ENCODE measurements at places on chromosomes 6 and 20.
A peak's percentile ranks its signal among the peaks of the same experiment; 100 is the strongest.

DNA sequence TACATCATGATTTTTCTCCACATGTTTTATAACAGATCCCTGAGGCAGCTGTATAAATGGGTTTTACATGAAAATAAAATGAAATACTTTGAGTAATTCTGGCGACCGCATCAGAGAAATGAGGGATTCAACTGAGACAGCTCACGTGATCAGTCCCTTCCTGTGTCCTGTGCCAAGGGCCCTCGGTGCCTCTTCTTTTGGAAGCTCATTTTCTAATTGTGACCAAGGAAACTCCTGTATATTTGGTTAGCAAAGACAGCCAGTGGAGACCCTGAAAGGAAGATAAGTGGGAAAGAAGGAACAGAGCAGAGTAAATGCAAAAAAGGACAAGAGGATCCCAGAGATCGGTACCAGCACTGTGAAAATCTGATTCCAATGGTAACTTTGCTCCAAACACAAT is 129.9 kb downstream of the FYN start:
- DNase-seq: no peak

DNA sequence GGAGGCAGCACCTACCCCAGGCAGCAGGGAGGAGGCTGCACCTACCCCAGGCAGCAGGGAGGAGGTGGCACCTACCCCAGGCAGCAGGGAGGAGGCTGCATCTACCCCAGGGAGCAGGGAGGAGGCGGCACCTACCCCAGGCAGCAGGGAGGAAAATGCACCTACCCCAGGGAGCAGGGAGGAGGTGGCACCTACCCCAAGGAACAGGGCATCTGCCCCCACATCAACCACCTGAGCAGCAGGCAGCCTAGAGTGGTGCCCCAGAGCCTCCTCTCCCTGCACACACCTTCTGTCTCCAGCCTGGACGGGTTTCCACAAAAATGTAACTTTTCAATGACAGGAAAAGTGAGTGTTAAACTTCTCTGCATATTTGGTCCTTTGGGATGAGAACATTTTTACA is 10.2 kb downstream of the KCNQ2 start:
- no peak for DNase-seq

- no peak for DNase-seq
These were observed 53.4 kb upstream of the UTRN start for GRCh38 chr6:144231721-144232120.

DNA sequence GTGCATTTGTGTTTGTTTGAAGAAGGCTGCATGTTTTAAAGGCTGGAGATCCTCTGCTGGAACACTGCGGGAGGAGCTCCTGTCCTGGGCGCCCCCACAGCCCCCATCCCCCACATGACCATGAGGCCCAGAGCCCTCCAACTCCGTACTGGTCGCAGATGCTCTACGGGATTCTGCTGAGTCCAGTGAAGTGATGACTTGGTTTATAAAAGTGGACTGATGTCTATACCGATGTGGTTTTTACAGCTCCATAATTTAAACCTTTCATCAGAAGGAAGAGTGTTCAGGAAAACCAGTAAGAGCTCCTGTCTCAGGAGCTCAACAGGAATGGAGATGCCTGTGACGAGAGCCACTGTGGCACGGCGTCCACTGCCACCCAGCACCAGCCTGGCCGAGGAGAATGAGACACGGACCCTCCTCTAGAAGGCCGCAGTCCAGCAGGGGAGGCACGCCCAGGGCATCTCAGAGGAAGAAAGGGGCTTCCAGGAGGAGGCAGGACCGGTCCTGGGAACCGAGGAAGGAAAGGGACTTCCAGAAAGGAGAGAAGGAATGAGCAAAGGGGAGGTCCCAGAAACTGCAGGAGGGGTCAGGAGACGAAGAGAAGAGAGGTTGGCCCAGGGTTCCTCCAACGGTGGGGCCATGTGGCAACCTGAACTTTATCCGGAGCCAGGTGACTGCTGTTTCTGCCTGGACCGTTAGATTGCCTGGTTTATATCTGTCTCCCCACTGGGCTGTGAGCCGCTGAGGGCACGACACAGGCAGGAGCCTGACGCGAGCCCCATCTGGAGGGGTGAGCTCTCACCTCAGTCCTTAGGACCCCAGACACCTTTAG is 26.9 kb downstream of the BFSP1 start:
- DNase-seq: no peak

DNA sequence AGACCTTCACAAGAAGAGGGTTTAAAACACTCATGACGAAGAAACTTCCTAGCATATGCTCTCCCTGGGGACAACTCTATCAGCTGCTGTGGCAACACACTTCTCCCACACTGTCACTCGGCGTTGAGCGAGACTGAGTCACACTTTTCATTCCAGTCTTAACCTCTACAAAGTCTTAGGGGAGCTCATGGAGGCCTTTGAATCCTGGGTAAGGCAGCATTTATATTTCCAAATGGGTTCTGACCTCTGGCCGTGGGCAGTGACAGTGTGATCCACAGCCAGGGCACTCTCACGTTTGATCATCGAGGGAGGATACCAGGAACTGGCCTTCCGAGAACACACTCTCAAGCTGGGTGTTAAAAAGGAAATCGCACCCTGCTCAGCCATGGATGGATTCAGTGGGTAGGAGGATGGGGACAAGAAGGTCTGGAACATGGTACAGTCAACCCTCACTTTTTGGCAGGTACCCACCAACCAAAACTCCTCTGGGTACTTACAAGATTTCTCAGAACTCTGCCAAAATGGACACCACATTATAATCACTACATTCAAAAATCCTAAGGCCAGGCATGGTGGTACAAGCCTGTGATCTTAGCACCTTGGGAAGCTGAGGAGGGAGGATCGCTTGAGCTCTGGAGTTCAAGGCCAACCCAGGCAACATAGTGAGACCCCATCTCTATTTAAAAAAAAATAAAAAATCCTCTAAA is 19.6 kb downstream of the RRBP1 start:
- DNase-seq: peak; percentile 41

DNA sequence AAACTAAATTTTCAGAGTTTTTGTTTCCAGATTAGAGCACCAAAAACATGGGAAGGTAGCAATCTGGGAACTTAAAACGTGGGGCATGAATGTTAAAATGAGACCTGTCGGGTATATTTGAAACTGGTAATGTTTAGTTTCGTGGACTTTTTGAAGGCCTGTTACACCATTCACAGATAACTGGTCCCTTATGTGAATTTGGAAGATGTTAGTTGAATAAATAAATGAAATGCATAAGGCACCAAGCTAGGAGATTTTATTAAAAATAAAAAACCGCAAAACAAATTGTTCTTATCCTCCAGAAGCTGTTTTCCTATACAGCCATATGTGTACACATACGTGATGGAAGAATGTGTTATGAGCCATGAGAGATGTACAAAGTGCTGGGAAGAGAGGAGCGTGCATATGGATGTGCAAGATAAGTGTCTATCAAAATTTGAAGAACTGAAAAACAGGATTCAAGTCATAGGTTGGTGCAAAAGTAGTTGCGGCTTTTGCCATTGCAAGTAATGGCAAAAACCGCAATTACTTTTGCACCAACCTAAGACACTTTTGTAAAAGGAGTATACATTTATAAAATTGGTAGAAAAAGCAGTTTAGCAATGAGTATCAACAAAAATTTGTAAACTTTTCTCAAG is 700 bp upstream of the MCUR1 start:
- peak; percentile 20 for DNase-seq

DNA sequence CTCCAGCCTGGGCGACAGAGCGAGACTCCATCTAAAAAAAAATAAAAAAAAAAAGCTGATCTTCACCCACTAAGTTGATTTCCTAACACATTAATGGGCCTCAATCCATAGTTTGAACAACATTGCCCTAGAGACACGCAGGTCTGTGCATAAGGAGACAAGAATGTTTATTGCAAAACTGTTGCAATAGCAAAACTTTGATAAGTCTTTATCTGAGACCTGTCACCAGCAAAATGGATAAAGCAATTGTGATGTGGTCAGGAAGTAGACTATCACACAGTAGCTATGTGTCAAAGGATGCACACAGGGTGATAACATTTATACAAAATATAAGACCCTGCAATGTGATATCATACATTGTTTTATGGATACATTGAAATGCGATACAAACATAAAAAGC is 4.2 kb upstream of the ITPR3 start:
- DNase-seq: no peak

DNA sequence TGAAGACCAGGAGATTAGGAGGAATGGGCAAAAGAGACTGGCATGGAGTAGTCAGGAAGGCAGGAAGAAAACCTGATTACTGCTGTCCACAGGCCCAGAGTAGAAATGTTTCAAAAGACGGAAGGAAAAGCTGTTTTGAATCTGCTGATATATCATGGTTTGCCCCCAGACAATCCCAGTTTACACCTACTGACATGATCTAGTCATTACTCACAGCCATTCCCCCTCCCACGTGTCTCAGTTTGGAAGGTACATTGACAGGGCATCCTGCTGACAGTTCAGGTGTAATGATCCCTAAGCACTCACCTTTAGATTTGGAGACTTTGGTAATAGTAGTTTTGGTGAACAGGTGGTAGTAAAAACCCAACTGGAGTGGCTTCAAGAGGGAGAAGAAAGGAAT is 9.8 kb upstream of the TXNDC5 start:
- no peak for DNase-seq

DNA sequence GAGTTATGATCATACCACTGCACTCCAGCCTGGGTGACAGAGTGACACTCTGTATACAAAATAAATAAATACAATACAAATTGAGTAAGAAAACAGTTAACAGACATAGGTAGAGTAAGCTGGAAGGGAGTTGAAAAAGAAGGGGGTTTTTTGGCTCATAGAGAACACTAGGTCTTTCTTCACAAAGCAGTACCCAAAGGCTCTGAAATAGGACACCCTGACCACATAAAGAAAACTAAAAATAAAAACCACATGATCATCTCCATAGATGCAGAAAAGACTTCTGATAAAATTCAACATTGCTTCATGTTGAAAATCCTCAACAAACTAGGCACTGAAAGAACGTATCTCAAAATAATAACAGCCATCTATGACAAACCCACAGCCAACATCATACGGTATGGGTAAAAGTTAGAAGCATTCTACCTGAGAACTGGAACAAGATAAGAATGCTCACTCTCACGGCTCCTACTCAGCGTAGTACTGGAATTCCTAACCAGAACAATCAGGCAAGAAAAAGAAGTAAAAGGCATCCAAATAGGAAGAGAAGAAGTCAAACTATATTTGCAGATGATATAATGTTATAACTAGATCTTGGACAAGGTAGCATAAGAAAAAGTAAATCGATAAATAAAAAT is 48.6 kb downstream of the TOMM6 start:
- no peak for DNase-seq

DNA sequence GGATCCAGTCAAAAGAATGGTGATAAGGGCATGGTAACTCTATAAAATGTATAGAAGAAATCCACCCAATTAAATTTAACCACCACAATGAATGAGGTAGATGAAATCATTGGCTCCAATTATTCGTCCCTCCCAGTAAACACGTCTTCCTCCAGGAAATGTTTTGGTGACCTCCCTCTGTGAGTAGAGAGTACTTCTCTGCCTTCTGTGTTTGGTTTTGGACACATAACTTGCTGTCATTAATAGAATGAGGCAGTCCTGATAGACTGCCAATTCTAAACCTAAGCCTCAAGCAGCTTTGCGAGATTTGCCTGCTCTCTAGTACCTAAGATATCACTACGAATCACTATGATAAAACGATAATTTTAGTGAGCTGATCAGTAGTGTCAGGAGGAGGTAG is 632.8 kb downstream of the HDGFL1 start:
- DNase-seq: no peak

- no peak for DNase-seq
These were observed 73.0 kb upstream of the PTCHD4 start for GRCh38 chr6:48183811-48184605.

- DNase-seq: peak; percentile 92
These were observed 116.5 kb downstream of the TCP11 start for GRCh38 chr6:35024551-35025054.

- no peak for DNase-seq
These were observed 265.5 kb upstream of the EXOC2 start for GRCh38 chr6:958488-958887.

DNA sequence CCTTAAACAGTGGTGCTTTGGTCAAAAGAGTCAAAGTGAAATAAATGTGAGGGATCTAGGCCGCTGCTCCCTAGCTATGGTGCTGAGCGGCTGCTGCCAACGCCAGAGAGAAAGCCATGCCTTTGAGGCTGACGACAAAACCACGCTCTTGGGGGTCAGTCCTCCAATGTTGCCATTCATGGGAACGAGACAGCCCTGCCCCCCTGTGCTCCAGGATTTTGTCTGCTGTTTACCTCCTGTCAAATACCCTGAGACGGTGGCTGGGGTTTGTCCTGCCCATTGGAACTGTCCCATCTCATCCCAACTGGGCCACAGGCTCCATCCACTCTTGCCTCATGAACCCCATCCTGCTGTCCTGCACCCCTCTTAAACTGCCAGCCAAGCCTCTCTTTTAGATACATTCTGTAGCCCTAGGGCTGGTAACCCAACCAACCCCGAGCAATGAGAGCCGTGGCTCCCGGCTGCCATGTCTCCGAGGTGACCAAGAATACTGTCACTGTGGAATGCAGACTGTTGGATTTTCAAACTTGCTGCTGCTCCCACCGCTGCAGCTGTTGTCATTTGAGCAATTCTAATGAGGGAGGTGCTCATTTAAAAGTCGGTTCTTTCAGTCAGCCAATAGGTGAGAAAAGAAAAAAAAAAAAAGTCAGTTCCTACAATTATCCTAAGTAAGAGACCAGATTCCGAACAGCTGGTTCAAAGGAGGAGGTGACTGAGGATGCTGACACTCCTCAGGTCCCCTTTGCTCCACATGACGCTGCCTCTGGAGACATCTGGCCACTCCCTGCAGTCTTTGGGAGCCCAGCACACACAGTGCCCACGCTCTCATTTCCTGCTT is 73.1 kb upstream of the QKI start:
- no peak for DNase-seq

GRCh38 chr20:49392745-49393144 is 89.7 kb downstream of the KCNB1 start:
- no peak for DNase-seq

- no peak for DNase-seq
These were observed 92.7 kb downstream of the SLX4IP start for GRCh38 chr20:10527781-10528180.

DNA sequence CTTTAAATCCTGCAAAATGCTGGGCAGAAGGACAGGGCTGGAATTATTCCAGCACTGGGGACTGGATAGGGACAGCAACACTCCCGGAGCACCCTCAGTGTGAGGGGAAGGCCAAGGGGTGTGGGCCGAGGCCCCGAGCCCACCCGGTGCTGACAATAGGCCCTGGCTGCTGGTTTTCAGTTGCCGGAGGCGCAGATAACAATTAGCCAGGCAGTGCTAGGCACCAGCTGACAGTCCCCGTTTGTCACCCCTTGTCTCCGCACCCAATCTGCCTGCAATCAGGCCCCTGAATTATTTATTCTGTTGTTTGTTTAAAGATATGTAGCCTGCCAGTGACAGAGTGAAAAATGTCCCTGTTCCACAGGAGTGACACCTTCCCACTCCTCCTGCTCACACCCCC is 120.0 kb downstream of the GRM4 start:
- no peak for DNase-seq
